ENCODE measurements at places on chromosomes 4 and X. TPM values are rescaled to one million over a fixed set of nuclear protein-coding genes. Genes with fewer than 3 reads are reported as not detected.

Gene ANKRD50
- 6.7 TPM for total RNA-seq

Gene FOXO4
- 2.9 TPM for total RNA-seq

Gene RGS12
- total RNA-seq, result 10.9 TPM

Gene TMEM129
- 33.3 TPM for total RNA-seq

Gene GAB1
- total RNA-seq, result 4.6 TPM

Gene TLR2
- total RNA-seq, result 1.8 TPM

Gene VSIG4
- not detected for total RNA-seq

Gene F11
- not detected for total RNA-seq

Gene SLC25A53
- total RNA-seq, result 4.7 TPM

Gene FAM53A
- 5.7 TPM for total RNA-seq

Gene TGIF2LX
- total RNA-seq, result not detected

Gene TMSB15C
- total RNA-seq, result 3.3 TPM

Gene SMIM10
- 11.4 TPM for total RNA-seq

Gene GLUD2
- 0.34 TPM for total RNA-seq

Gene SRPX2
- 32.4 TPM for total RNA-seq
